ENCODE measurements at places on chromosomes 2 and 18.
A peak's percentile ranks its signal among the peaks of the same experiment; 100 is the strongest.

DNA sequence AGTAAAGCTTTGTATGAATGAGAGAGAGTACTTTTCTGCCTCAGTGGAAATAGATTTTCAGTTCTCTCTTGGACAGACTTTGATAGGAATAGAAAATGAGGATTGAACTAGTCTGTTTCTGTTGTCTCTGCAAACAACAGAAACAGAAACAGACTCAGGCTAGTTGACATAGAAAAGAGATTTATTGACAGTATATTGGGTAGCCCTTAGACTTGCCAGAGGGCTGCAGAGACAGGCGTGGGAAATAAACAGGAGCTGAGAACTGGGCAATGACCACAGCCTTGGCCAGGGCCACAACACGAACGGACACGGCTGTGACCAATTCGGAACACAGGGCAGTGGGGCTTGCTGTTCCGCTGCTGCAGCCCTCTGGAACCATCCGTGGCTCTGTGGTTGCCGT lies 30.5 kb upstream of the YWHAQ start:
- DNase-seq, result no peak

DNA sequence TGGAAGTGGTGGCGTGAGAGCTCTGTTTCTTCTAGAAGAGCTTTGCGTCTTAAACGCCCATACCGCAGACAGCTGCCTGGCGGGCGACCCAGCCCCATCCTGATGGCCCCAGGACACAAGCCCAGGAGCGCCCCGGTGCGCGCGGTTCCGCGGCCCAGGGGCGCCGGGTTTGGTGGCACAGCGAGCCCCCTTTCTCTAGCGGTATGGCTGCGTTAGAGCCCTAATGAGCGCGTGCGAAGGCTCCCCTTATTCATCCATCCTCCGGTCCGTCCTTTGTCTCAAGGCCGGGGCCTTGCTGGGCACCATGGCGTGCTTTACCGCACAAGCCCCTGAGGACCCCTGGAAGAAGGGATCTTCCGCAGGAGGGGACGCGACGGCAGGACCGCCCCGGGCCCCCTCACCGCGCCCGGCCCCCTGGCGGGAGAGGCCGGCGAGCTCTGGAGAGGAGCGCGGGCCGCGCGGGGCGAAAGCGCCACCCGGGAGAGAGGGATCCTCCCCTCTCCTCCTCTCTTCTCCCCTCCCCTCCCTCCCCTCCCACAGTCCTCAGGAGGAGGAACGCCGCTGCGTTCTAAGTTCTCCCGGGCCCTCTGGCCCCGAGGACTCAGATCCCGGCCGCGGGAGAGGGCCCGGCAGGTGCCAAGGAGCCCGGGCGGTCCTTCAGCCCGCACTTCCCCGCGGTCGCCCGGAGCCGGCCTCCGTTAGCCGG lies 626 bp upstream of the SLC1A4 start:
- peak; percentile 80 for DNase-seq

GRCh38 chr2:219059375-219059724 lies 1.4 kb downstream of the IHH start:
- no peak for DNase-seq

DNA sequence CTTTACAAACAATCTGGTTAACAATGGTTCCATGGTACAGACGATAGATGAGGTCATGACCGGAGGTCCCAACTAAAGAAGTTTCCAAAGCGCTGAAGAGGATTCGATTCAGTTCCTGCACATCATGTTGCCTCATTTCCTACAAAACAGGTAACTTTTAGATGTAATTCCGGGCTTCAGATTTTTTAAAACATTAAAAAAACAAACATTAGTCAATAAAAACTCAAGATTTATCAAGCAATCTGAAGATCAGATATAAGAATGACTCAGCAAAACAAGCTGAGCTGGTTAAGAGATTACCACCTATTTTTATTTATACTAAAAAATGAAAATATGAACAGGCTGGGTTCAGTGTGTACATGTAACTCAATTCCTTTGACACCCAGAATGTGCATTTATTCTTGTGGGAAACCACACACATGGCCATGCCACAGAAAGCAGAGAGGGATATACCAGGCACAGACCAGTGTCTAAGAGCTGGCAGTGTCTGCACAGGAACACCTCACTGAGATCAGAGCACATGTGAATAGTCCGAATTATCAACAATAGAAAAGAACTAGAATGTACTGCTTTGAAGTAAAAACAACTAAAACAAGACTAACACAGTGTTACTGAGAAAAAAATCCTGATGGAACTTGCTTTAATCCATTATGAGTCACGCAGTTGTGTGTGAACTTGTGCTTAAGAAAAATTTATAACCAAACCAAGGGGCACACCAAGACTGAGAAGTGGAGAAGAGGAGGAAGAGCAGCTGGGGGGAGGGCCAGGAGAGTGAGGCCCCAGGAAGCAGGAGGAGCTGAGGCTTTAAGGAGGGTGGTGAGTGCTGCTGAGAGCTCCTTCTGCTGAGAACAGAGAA lies 9.5 kb downstream of the USP40 start:
- peak; percentile 84 for DNase-seq
